ENCODE measurements at places on chromosomes 3 and 15.

DNA sequence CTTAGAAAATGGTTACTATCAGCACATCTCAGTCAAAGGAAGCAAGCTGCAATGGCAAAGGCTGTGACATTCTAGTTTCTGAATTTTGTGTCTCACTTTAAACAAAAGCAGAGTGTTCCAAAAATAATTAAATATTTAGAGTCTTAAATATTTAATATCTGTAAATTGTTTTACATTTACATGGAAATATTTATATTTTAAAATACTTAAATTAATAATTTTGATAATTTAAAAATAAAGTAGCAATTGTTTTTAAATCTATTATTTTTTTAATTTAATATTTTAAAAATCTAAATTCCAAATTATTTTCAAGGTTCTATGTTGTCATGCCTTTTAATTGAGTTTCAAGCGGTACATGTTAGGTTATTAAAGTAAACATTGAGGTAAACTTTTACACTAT is 843.1 kb downstream of the ROBO1 start:
- DNase-seq: no peak

GRCh38 chr3:185716436-185717108 is 108.3 kb downstream of the IGF2BP2 start:
- DNase-seq: no peak

GRCh38 chr3:152942366-152942765 is 107.4 kb downstream of the P2RY1 start:
- no peak for DNase-seq

DNA sequence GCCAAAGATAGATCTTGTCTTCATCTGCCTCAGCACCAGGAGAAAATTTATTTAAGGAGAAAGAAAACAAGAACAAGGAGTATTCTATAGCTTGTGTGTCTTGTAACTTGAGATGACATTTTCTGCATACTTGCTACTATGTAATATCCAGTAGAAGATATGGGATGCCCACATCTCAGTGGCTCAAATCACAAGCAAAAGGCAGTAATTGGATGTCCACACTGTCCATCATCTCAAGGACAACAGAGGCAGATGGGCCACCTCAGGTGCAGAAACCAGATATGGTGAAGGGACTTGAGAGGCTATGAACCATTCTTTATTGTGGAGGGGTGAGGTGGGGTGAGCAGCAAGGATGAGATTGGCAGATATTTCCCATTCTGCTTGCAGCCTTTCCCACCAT is 309.0 kb downstream of the GBE1 start:
- DNase-seq: no peak

DNA sequence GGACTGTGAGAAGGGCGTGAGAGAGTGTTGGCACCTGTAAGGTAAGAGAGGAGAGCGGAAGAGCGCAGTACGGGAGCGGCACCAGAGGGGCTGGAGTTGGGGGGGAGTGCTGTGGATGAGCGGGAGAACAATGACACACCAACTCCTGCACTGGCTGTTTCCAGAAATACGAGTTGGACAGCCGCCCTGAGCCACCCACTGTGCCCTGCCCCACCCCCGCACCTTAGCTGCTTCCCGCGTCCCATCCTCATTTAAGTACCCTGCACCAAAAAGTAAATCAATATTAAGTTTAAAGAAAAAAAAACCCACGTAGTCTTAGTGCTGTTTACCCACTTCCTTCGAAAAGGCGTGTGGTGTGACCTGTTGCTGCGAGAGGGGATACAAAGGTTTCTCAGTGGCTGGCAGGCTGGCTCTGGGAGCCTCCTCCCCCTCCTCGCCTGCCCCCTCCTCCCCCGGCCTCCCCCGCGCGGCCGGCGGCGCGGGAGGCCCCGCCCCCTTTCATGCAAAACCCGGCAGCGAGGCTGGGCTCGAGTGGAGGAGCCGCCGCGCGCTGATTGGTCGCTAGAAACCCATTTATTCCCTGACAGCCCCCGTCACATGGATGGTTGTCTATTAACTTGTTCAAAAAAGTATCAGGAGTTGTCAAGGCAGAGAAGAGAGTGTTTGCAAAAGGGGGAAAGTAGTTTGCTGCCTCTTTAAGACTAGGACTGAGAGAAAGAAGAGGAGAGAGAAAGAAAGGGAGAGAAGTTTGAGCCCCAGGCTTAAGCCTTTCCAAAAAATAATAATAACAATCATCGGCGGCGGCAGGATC is at the start of gene SOX2:
Gene SOX2 (plus strand): TSS at position 601 of the 811 bp plus-strand sequence. CDS start 436 bp downstream, outside the sequence.
- DNase-seq: no peak

DNA sequence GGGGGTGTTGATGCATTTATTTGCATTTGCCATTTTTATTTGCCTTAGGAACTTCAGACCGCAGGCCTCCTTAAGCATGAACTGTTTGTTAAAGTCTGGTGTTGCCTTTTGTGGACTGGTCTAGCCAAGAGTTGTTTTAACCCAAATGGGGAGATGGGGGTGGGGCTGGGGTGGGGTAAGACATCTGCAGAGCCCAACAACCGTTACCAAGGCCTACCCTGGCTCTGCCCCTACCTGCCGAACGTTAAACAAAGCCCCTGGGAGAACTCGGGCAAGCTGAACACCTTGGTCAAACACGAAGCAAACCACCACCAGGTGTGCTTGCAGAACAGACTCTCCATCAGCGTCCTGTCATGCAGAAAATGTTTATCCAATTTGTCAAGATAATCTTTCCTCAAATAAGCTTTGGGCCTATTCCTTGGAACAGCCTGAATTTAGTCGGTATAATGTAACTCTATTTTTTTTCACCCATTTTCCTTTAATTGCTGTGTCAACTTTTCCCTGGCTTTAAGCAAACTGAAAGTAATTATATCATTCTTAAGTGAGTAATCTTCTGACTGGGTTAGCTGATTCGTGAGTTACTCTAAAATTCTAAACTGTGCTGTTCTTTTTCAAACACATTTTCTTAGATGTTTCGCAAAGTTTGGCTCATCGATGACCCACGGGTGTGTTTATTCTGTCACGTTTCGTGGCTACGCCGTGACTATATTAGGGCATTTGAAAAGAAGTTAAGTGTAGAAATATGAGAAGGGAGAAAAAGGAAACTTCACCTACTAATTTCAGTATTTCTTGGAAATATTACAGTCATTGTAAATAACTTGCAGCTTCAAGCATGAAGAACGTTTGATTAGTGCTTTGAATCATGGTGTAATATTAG is 127.6 kb downstream of the SOX2 start:
- no peak for DNase-seq

DNA sequence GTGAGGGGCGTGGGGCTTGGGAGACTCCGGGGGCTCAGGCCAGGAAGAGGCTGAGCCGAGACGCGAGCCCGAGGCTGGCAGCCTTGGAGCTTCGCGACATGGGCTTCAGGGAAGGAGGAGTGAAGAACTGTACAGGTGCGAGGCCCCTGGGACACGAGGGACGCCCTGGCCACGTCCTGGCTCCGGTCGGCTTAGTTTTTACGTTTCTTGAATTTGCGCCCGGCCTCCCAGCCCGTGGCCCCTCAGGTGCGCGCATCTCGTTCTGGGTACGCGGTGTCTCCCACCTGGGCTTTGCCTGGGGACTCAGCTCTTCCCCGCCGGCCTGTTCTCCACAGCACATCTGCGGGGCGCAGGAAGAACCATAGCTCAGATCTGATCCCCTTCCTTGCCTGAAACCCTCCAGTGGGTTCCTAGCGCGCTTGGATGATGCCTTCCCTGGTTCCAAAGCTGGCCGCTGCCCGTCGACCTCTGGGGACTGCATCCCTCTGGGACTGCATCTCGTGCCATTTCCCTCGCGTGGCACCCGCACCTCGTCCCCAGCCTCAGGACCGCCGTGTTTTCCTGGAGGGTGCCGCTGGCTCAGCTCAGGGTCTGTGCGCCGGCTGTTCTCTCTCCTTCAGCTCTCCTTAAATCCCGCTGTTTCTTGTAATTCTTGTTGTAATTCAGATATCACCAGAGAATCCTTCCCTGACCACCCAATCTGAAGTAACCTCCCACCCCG is 614 bp downstream of the CHCHD6 start:
- no peak for DNase-seq

- DNase-seq: no peak
These were observed 22.1 kb downstream of the PPCDC start for GRCh38 chr15:75045332-75046015.

- DNase-seq: no peak
These were observed 3.4 kb upstream of the UNC13C start for GRCh38 chr15:53974813-53975212.

DNA sequence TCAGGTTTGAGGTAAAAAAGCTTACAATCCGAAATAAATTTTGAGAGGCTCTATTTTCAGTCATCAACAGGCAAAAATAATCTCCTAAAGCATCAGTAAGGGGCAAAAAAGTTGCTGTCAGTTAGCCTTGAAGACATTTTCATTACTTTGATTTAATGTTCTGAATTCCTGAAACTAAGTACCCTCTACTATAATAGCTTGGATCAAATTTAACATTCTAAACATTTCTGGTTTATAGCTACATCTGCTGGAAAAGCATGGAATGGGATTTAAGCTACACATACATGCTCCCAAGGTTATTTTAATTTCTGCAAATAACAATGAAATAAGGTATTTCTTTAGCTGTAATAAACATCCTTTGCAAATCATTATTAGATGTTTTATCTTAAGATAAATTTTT is 245.4 kb downstream of the ULK4 start:
- DNase-seq: no peak

GRCh38 chr3:30180310-30181177 is 425.9 kb upstream of the TGFBR2 start:
- DNase-seq: no peak

- no peak for DNase-seq
These were observed 45.4 kb upstream of the GOLM2 start for GRCh38 chr15:44243141-44243540.

DNA sequence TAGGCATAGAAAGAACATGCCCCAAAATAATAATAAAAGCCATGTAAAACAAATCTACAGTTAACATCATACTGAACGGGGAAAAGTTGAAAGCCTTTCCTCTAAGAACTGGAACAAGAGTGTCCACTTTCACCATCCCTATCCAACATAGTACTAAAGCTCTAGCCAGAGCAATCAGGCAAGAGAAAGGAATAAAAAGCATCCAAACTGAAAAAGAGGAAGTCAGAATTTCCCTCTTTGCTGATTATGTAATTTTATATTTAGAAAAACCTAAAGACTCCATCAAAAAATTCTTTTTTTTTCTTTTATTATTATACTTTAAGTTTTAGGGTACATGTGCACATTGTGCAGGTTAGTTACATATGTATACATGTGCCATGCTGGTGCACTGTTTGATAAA is 661.6 kb upstream of the CBLB start:
- DNase-seq: no peak

GRCh38 chr3:184718431-184718830 is 6.6 kb upstream of the MAGEF1 start:
- DNase-seq: no peak

DNA sequence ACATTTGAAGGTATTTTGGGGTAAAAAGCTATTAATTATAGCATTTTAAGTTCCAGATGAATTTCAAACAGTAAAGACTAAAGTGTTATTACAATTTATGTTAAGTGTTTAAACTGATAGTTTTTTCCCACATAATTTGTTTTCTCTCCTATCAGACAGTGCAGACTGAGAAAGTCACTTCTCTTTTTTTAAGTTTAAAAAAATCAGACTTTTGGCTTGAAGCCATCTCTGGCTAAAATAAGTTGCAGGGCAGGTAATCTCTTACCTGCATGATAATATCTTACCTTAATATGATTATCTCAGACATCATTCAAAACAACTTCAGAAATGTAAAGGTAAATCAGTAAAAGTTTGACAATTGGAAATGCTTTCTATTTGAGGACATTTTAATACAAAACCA is 21.5 kb upstream of the RAB6B start:
- no peak for DNase-seq

GRCh38 chr15:42163291-42163690 is 6.9 kb upstream of the PLA2G4F start:
- no peak for DNase-seq

DNA sequence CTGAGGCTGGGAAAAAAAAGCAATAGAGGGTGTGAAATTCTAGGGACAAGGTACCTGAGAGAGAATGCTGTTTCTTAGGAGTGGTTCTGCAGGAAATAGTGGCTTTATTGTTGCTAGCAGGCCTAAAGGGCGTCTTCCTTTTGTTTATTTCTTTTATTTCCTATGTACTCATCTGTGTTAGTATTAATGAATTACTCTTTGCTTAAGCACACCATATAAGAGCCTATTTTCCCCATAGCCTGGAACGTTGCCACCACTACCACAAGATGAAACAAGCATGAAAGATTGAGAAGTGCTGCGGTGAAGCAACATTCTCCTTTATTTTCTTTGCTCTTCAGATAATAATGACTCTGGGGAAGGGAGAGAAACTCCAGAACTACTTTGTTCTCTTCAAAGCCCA is 21.3 kb upstream of the GOLIM4 start:
- DNase-seq: no peak

DNA sequence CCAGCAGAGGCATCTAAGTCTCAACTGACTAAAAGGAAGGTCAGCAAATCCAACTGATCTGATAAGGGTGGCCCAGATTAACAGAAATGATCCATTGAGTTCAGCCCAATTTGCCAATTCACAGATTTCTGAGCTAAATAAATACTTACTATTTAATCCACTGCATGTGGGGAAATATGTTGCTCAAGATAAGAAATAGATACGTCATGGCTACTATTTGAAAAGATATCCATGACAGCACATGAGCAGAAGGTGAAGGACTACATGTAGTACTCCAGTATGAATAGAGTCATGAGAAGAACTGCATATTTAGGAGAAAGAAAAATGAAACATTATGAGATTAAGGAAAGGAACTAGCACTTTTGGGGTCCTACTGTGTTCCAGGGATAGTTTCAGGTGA is 332.4 kb downstream of the ARPP21 start:
- DNase-seq: no peak

DNA sequence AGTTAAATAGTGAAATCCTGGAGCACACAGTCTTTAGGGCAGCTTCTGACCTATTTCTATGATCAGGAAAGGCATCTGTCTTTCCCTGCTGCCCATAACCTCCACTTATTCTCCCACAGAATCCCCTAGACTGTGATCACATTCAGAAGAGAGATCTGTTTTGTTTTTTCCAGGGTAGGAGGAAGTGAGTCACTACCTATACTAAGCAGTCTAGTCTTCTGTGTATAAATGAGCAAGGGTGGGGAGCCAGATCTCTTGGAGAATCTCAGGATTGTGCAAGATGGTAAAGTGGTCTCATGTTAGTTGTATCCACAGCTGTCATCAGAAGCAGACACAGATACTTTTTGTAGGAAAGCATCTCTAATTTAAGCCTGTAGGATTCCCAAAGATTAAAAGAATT is 11.8 kb upstream of the FBXO22 start:
- DNase-seq: no peak

GRCh38 chr3:14362890-14363289 is 39.5 kb upstream of the SLC6A6 start:
- DNase-seq: no peak

- no peak for DNase-seq
These were observed 444.6 kb downstream of the GRM7 start for GRCh38 chr3:7305561-7305960.

DNA sequence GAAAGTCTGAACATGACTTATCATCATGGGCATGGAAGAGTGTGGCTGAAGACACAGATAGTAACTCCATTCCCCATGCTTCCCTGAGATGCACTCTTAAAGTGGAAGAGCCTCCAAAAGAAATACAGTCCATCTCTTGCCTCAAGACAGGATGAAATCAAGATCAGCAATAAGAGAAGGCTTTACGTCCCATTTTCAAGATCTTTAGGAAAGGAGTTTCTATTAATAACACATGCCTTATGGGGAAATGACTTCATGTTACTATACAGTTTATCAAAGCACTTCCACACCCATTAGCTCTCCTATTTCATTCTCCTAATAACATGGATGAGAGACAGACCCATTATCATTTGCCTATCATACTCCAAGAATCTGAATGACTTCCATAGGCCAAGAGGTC is 6.1 kb upstream of the KBTBD12 start:
- DNase-seq: no peak

- no peak for DNase-seq
These were observed 227.6 kb downstream of the MFSD1 start for GRCh38 chr3:159029306-159030026.
